ENCODE measurements at places on chromosomes 13 and 19.

- peak; percentile 52 for DNase-seq
Measured at GRCh38 chr13:42211704-42212464, 60.1 kb upstream of the AKAP11 start.

DNA sequence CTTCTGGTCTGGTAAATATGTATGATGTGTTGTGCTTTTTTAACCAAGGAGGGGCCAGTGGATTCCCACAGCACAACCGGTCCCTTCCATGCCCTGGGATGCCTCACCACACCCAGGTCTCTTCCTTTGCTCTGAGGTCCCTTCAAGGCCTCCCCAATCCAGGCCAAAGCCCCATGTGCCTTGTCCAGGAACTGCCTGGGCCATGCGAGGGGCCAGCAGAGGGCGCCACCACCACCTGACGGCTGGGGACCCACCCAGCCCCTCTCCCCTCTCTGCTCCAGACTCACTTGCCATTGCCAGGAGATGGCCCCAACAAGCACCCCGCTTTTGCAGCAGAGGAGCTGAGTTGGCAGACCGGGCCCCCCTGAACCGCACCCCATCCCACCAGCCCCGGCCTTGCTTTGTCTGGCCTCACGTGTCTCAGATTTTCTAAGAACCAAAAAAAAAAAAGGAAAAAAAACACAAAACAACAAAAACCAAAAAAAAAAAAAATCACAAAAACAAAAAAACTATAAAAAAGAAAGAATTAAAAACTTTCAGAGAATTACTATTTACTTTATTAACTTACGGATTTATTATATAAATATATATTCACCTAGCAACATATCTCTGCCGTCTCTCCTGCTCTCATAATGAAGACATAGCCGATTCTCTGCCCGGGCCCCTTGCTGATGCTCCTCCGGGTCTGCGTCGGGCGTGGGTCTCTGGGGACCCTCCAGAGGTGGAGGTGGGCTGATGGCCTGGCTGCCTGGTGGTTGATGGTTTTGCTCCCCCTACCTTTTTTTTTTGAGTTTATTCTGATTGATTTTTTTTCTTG lies 14.4 kb downstream of the CAPN12 start:
- peak; percentile 47 for DNase-seq

- DNase-seq = no peak
Measured at GRCh38 chr19:13078897-13079541, 23.6 kb downstream of the LYL1 start.

GRCh38 chr19:21677696-21678418 lies 89.5 kb downstream of the ZNF100 start:
- no peak for DNase-seq

DNA sequence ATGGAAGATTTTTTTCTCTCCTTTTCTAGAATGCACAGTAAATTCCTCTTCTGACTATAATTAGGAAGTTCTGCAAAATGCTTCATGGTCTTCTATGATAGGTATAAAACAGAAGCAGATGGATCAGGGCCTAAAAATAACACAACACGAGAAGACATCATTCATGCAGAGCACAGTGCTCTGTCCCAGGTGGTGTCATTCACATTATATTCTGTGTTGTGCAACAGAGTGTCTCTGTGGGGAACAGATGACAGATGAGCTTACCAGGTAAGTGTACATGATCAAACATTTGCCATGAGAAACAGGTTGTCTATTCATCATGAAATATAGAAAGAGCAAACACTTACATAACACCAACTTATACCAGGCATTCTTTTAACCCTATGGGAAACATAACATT lies 288.3 kb downstream of the KCTD12 start:
- no peak for DNase-seq

- DNase-seq = no peak
Measured at GRCh38 chr19:12244370-12244769, 50.3 kb downstream of the ZNF44 start.

GRCh38 chr19:57363688-57364181 lies 384 bp downstream of the TRAPPC2B start:
- peak; percentile 16 for DNase-seq

GRCh38 chr13:52345048-52345447 lies 60.9 kb downstream of the THSD1 start:
- peak; percentile 61 for DNase-seq

- no peak for DNase-seq
Measured at GRCh38 chr13:36789061-36789460, 30.0 kb upstream of the RFXAP start.

DNA sequence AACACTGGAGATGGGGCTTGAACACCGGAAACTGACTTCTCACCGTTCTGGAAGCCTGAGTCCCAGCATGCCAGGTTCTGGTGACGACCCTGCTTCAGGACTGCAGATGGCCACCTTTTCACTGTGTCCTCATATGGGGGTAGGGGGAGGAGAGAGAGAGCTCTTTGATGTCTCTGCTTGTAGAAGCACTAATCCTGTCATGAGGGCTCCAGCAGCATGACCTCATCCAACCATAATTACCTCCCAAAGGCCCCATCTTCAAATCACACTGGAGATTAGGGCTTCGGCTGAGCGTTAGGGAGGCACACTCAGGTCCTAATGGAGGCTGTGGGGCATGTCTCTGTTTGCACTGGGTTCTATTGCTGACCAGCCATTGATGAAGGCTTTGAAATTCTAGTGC lies 255.3 kb downstream of the TEX29 start:
- DNase-seq = no peak

GRCh38 chr19:4541114-4541805 lies 1.4 kb upstream of the LRG1 start:
- DNase-seq = no peak

GRCh38 chr19:31185261-31185660 lies 164.0 kb downstream of the TSHZ3 start:
- DNase-seq = no peak

DNA sequence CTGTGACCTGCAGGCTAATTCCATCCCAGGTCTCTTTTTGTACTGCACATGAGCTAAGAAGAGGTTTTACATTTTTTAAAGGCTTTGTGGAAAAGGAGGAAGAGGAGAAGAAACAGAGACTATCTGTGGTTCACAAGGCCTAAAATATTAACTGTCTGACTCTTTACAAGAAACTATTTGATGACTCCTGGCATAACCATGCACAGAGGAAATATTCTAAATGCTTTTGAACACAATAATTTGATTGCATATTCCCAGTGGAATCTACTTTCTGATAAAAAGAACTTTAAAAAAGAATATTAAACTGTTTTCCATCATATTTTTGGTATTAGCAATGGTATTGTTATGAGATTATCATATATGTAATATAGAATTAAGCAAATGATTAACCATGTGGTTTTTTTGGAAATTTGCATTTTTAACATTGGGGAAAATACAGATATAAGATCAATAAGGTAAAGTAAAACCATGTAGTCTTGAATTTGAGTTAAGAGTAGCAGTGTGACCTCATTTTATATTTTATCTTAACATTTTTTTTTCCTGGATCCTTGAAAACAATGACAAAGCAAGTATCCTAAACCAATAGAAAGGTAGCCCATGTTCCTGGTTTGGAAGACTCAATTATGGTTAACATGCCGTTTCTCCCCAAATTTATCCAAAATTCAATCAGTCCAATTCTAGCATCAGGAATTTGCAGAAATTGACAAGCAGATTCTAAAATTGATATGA lies 251.0 kb downstream of the UQCRFS1 start:
- peak; percentile 38 for DNase-seq

GRCh38 chr19:8044018-8044417 lies 8.5 kb upstream of the CCL25 start:
- no peak for DNase-seq

DNA sequence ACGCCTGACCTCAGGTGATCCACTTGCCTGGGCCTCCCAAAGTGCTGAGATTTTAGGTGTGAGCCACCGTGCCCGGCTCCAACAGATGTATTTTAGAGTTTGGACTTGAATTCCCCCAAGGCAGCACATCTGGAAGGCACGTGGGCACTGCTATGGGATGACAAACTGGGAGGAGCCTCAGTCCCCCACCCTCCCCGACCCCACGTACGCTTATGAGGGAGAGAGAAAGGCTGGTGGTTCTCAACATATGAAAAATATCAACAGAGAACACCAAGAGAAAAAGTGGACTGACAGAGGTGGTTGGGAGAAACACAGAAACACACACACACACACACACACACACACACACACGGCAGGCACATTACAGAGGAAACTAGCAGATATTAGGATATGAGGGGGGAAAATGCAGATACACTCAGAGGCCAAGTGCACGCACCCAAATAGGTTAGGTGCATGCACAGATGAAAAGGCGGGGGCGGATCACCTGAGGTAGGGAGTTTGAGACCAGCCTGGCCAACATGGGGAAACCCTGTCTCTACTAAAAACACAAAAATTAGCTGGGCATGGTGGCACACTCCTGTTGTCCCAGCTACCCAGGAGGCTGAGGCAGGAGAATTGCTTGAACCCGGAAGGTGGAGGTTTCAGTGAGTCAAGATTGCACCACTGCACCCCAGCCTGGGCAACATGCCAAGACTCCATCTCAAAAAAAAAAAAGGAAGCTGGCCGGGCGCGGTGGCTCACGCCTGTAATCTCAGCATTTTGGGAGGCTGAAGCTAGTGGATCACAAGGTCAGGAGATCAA lies 3.2 kb downstream of the STX10 start:
- DNase-seq = peak; percentile 52

- DNase-seq = peak; percentile 63
Measured at GRCh38 chr13:104779311-104779993, 1713.2 kb upstream of the SLC10A2 start.

- no peak for DNase-seq
Measured at GRCh38 chr19:30358821-30359580, 13.2 kb upstream of the ZNF536 start.

GRCh38 chr13:113630804-113631203 lies 27.2 kb downstream of the ATP4B start:
- DNase-seq = no peak

DNA sequence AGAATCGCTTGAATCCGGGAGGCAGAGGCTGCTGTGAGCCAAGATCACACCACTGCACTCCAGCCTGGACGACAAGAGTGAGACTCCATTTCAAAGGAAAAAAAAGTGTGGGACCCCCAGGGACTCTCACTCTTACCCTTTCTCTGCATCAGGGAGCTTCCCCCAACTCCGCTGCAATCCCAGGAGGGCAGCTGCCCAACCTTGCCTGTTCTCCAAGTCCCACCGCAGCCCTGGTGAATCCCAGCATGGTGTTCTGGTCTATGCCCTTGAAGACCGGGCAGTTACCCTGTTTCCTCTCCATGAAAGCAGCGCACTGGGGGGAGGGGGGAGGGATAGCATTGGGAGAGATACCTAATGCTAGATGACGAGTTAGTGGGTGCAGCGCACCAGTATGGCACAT lies 35.7 kb upstream of the DPRX start:
- DNase-seq = no peak

DNA sequence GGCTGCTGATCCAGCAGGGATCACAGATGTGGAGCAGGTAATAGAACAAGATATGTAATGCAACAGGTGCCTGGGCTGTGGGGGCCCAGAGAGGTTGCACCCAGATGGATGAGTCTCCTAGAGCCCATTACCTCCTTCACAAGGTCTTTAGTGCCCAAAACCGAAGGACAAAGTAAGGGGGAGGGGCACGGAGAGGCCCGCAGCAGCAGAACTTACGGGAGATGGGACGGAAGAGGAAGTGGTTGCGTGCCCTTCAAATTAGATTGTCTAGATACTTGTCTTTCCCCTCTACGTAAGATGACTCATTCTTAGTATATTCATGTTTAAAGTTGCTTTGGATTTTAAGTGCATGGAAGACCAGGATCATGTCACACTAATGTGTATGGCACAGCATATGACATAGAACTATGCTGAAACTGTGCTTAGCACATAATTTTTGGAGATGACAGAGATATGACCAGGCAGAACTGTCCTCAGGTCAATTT lies 5.7 kb upstream of the MRPS31 start:
- peak; percentile 79 for DNase-seq

DNA sequence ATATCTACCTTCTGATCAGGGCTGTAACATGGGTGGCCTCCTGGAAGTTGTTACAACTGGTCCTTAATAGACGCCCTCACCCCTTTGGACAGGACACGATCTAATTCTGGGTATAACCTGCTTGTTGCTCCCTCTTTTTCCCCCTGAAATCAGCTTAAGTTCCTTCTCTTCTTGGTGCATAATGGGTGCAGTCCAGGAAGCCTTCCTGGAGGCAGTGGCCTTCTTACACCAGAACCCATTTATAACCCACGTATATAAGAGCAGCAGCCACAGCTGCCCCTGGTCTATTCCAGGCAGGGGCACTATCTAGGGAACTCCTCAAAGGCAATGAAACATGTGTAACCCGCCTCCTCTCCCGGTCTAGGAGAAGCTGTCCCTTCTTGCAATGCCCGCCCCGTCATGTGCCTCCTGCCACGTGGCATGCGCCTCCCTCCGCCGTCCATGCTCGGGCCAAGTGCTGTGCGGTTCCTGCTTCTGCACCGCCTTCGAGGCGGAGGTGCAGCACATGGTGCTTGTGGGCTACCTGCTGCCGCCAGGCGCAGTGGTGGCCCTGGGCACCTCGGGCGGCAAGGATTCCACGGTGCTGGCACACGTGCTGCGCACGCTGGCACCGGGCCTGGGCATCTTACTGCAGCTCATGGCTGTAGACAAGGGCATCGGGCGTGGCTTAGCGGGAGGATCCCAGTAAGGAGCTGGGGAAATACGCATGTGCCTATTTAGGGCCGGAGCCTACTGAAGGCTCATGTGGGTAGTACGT lies 27.3 kb downstream of the ZNF175 start:
- no peak for DNase-seq

DNA sequence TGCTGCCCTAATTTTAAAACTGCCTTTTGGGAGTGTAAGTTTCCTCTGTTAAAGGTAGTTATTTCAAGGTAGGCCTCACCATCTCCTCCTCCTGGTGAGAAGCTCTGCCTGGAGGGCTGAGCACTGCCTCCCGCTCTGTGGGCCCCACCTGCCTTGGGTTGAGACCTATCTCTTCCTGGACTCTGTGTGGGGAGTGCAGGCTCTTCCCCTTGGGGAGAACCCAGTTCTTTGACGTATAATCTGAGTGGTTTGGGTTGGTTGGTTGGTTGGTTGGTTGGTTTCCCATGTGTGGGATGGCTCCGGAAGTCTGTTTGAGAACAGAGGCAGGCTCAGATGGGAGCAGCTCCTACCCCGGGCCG lies 39.1 kb downstream of the ACTN4 start:
- DNase-seq = no peak

DNA sequence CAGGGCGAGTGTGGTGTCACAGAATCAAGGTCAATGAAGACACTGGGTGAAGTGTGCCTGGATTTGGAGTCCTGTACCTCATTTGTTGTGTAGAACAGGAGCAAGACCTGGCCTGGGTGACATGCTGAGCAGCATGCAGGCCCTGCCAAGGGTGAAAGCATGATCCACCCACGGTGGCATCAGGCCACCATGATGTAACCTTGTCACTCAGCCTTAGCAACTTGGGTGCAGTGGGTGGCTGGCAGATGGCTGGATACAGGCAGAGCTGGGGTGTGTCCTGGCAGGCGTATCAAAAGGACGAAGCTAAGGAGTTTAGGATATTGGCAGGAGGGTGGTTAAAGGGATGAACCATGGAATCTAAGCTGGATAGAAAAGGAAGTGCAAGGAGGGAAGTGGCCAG lies 10.3 kb downstream of the THSD1 start:
- DNase-seq = no peak
